ENCODE measurements at places on chromosomes 11 and 22.

DNA sequence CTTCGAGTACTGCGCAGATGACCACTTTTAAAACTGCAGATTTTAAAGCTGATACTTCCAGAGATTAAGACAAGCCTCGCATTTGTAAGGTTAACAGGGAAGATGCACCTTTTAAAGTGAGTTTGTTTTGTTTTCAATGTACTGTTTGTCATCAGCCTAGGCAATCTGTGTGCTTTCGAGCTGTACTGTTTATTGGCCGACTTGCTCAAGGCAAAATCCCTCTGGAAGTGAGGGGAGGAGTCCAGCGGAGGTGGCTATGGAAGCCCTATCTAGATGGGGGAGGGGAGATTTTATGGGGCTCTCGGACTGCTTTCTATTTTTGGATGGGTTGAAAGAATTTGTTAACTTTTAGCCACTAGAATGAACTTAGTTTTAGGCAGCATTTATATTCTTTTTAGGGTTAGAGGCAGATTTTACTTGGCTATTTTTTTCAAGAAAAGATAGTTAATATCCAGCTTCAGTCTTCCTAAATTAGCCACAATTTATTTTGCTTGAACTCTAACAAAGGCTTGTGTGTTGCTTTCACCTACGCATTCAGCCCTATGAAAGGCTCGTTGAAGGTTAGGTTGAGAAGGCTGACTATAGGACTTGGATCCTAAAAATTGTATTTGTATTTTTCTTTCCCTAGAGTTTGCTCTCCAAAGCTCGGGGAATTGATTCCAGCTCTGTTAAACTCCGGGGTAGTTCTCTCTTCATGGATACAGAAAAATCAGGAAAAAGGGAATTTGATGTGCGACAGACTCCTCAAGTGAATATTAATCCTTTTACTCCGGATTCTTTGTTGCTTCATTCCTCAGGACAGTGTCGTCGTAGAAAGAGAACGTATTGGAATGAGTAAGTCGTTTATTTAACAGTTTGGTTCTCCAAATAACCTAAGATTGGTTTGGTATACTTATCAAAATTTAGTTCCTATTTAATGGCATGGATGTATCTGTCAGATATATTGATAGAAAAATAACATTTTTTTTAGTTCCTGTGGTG is 2.1 kb downstream of the WEE1 start:
- peak; percentile 78 for DNase-seq

- peak; percentile 74 for DNase-seq
These were observed 17.5 kb downstream of the UQCR10 start for GRCh38 chr22:29784451-29785361.

DNA sequence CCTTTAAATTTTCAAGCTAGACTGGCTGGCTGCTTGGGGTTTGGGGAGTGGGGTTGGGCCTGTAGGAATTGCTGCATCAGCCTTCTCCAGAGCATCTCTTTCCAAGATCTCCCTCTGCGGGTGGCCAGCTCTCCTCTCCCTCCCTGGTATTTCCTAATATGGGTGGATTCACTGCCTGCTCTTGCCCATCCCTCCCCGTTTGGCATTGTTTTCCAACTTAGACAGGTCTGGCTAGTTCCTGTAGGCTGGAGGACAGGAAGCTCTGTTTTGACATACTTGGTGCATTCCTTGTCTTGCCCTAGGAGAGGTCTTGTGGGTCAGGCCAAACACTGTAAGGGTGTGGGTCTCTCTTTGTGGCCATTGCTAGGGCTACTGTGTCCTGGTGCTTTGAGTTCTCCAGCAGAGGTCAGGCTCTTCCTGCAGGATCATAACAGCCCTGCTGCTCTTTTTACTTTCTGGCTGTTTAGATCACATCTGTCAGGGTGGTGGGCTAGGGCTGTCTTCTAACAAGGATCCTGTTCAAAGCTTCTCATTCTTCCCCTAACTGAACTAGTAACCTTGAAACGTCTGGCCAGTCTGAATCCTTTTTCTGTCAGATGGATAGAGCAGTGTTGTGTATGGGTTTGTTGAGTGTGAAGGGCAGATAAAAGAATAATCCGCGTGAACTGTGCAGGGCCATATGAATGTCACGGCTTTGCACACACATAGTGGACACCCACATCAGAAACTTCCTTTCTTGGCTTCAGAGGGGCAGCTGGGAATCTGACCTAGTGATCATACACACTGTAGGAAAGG is 18.3 kb upstream of the MICALL1 start:
- peak; percentile 59 for DNase-seq

- DNase-seq: no peak
These were observed 92.3 kb upstream of the ANO1 start for GRCh38 chr11:69985641-69986439.

- DNase-seq: no peak
These were observed 1430.1 kb downstream of the LRRC4C start for GRCh38 chr11:40029391-40029790.

DNA sequence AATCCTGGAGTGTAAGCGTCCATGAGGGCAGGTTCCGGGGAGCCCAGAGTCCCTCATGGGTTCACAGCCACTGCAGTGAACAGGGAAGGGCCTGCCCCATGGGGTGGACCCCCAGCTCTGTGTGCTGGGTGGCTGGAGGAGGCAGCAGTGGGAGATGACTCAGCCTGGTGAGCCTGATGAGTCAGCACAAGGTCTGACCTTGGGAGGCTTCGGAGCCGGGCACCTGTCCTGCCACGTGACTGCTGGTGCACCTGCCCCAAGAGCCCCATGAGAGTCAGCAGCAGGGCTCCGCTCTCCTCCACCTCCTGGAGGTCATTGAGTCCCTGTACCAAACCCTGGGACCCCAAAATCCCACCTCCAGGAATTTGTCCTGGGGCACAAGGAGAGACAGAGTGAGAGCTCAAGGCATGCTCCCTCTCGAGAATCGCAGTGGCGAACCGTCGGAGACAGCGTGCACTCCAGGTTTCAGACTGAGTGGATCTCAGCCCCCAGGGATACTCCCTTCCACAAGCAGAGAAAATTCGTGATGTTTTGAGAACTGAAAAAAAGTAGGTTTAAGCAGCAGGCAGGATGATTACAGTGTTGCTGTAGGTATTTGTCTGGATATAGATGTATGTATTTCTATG is 1221.7 kb downstream of the BRD1 start:
- DNase-seq: no peak

DNA sequence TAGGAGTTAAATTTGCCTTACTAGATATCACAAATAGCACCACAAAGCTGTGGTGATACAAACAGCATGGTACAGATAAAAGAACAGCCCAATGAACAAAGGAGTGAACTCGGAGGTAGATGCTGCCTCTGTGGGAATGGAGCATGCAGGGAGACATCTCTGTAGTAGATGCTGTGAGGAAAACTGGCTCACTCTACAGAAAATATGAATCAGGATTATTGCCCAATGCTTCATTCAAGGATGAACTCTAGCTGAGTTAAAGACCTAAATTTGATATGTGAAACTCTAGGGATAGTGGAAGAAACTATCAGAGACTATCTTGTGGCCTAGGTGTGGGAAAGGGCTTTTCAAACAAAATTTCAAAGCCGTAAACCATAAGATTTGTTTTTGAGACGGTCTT is 15.3 kb upstream of the CAPN5 start:
- no peak for DNase-seq

GRCh38 chr22:44455151-44455962 is 42.7 kb downstream of the RTL6 start:
- DNase-seq: no peak

- DNase-seq: no peak
These were observed 309.5 kb downstream of the CADM1 start for GRCh38 chr11:115194802-115195110.

- no peak for DNase-seq
These were observed 87.9 kb downstream of the ALX4 start for GRCh38 chr11:44221992-44222391.

DNA sequence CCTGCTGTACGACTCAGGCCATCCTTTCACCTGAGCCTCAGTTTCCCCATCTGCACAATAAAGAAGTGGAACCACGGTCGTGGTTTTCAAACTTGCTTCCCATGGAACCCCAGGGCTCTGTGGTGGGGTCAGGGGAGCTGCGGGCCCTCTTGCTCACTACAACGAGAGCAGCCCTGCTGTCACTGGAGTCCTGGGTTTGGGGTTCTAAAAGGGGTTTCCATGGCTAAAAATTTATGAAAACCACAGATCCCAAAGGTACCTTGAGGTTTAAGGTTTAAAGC is 45.4 kb upstream of the CARS1 start:
- DNase-seq: no peak

DNA sequence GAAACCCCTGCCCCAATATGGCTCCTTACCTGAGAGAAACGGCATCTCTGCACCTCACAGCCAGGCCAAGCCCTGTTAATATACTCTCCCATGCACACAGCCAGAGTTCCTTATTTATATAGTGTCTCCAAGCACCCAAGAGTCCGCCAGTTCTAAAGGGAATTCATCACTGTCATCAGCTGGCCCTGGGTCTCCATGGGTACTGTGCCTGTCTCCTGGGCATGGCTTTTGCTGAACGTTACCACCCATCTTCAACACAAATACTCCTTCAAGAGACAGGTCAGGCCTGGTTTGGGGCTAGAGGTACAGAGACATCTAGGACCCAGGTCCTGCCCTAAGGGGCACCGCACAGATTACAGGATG is 1.6 kb upstream of the ATG16L2 start:
- no peak for DNase-seq

GRCh38 chr22:22928666-22929380 is 41.2 kb downstream of the IGLL5 start:
- DNase-seq: peak; percentile 49

Measured in right hindlimb (tissue), 1 donor.